Head of caudate nucleus (tissue), 42 donors: ENCODE measurements at places on chromosomes 4 and X.

DNA sequence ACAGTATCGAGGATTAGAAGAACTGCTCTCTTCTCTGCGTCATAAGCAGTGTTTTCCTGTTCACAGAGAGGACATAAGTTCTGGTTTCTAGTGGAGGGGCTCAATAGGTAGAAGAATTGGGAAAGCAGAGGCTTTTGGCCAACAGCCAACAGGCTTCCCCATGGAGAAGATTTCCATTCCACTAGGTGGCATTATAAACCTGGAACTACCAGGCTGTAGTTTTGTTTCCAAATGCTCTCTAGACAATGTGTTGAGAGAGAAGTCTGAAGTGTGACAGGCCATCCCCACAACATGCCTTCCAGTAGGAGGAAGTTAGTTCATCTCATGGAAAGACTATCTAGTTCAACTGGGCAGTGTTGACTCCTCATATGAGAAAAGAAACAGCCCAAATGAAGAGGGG is 63.8 kb upstream of the ANXA10 start:
- no peak for DNase-seq

GRCh38 chr4:169625886-169626285 is 5.5 kb downstream of the CLCN3 start:
- DNase-seq: no peak

DNA sequence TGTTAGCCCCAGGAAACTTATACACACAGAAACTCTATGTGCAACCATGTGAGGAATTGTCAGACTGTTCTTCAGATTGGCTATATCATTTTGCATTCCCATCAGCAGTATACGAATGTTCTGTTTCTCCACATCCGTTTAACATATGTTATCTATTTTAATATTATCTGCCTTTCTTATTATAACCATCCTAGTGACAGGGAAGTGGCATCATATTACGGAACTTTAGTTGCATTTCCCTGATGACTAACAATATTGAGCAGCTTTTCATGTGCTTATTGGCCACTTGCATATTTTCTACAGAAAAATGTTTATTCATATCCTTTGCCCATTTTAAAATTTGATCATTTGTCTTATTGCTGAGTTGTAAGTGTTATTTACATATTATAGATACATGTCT is 36.5 kb upstream of the IL15 start:
- DNase-seq: no peak

DNA sequence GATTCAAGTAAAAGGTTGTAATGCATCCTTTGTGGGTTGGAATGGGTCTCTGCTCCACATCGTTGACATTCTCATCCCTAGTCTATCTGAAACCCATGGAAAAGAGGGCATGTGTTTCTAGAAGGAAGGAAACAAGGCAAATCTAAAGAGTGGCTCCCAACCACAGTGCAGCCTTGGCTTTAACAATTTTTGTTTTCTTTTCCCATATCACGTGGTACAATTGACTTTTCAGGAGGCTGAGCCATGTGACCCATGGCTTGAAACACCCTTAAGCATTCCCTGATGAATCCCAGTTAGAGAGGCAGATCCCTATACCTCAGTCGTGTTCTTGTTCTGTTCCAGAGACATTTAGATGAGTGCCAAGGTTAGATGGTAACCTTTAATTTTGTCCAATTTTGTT is 12.8 kb downstream of the DCUN1D4 start:
- no peak for DNase-seq

DNA sequence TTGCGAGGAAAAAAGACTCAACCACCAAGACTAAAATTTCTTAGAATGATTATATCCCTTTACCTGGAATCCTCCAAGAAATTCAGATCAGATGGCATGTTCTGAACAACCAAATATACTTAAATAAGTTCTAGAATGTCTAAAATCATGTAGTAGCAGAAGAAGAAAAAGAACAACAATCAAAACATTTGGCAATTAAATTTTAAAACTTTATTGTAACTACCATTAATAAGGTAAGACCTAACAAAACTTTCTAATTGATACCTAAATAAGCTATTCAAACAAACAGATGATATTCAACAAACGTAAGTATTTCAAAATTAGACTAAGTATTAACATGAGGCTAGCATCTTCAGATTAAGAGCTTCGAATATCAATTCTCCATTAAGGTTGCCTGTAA is 4.3 kb downstream of the THOC2 start:
- DNase-seq: no peak

DNA sequence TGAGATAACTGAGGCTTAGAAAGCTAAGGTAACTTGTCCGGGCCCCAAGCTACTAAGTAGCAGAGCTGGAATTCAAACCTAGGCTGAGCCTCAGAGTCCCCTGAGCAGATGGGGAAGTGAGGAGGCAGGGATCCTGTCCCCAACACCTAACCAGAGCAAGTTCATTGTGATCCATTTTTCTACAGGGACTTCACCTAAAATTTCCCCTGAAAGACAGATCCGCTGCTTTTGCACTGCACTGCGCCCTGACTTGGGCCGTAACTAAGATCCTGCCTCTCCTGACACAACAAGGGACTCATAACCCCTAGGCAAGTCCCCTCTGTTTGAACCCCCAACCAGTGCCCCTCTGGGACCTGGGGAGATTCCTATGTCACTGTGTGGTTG is 25.6 kb upstream of the MTM1 start:
- no peak for DNase-seq

DNA sequence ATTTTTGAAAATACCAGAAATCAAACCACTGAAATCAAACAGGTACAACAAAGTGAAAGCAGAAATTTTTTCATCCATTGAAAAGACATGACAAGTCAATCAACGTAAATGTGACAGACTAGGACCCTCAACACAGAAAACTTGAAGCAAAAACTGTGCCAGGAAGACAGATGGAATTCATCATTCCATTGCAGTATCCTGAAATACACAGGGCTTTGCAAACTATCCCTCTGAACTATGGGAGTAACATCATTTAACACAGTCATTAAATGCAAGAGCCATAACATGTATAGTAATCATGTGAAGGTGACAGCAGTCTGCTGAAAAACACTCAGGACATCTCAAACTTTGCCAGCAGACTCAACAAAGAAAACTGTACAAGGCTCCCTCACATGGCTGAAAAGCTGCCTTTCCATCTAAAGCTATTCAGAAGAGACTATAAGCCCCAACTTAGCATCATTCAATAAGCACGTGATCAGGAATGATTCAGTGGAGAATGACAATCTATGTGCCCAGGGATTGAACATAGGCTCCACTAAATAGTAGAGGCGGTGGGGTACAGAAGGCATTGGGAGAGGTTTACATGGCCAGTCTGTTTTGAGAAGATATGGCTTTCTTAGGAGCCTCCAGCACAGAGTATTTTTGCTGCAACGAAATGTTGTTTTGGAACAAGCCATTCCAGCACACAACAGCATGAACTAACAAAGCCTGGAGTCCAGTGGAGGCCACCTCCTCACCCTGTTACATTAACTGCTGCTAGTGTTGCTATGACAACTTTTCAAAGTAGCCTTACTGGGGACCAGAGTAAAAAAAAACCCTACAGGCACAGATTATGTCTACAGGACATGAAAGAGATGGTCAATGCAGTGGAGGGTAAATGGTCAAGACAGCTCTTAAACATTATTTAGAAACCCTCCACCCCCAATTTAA is 274.5 kb upstream of the NOCT start:
- DNase-seq: no peak

- DNase-seq: no peak
These were observed 55.8 kb downstream of the PTTG2 start for GRCh38 chr4:38015886-38016515.

DNA sequence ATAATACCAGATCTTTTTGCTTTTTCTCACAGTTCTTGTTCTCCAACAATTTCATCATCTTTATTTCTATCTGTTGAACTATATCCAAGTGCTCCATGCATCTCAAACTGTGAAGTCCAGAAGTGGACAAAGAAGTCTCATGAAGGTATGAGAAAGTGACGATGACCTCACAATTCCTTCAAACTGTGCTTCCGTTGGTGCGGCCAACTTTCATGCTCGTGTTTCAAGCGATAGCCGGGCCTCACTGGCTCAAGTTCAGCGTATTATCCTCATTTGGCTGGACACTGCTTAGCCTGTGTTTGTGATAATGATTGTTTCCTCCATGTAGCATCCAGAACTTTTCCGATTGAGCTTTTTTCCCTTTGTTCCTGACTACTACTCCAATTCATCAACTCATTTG is 143.1 kb downstream of the PALLD start:
- no peak for DNase-seq

- no peak for DNase-seq
These were observed 8.3 kb downstream of the SHROOM3 start for GRCh38 chr4:76443376-76443775.

DNA sequence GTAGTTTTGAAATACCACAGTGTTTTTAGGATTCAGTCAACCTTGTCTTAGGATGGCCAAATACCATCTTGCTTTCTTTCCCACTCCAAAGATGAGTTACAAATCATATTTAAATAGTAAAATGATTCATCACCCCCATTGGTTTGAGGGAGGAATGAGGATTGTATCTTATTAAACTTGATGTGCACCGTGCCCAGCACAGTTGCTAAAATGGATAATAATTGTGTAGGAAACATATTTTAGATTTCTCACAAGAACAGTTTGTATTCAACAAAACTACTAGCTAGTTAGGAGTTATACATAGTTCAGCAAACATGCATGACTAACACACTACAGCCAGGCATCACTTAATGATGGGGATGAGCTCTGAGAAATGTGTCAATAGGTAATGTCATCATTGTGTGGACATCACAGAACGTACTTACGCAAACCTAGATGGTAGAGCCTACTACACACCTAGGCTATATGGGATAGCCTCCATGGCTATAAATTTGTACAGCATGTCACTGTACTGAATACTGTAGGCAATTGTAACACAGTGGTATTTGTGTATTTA is 245.4 kb downstream of the FBXW7 start:
- DNase-seq: no peak

DNA sequence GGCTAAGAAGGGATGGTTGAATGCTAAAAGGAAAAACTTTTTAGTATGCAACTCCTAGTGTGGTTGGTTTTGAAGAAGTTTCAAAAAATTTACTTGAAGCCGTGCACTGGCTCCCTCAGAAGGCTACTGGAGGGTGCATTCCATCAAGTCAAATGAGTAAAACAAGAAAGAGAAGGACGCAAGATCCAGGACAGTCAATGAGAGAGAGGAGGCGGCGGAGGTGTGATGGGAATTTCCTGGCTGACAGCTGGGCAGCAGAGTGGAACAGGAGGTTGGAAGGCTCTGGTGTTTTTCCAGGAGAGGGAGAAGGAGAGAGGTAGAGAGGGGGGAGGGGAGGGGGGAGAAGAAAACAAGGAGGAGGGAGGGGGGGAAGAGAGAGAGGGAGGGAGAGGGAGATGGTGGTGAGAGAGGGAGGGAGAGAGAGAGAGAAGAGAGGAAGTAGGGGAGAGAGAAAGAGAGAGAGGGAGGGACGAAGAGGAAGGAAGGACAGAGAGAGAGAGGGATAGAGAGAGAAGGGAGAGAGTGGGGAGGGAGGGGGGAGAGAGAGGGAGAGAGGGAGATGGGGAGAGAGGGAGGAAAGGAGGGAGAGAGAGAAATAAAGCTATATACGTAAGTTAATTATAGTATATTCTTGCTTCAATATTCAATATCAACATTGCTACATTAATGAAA is 126.4 kb downstream of the SH3KBP1 start:
- DNase-seq: no peak

GRCh38 chr4:11376571-11376970 is 52.1 kb downstream of the HS3ST1 start:
- no peak for DNase-seq

- DNase-seq: no peak
These were observed 27.3 kb downstream of the ACSL1 start for GRCh38 chr4:184798504-184798903.

DNA sequence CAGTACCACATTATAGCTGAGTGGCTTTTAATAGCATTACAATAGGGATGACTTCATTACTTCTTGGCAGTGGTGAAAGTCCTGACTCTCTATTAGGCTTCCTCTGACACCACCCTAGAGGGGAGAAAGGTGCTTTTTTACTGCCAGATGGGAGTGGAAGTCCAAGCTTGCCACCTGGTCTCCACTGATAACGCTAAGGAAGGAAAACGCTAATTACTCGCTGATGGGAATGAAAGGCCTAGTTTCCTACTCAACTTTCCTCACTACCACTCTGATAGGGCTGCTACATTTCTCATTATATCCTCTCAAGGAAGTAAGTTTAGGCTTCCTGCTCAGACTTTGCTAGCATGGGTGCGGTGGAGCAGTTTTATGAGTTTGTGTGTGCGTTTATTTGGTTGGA is 62.3 kb upstream of the PAGE3 start:
- DNase-seq: no peak

DNA sequence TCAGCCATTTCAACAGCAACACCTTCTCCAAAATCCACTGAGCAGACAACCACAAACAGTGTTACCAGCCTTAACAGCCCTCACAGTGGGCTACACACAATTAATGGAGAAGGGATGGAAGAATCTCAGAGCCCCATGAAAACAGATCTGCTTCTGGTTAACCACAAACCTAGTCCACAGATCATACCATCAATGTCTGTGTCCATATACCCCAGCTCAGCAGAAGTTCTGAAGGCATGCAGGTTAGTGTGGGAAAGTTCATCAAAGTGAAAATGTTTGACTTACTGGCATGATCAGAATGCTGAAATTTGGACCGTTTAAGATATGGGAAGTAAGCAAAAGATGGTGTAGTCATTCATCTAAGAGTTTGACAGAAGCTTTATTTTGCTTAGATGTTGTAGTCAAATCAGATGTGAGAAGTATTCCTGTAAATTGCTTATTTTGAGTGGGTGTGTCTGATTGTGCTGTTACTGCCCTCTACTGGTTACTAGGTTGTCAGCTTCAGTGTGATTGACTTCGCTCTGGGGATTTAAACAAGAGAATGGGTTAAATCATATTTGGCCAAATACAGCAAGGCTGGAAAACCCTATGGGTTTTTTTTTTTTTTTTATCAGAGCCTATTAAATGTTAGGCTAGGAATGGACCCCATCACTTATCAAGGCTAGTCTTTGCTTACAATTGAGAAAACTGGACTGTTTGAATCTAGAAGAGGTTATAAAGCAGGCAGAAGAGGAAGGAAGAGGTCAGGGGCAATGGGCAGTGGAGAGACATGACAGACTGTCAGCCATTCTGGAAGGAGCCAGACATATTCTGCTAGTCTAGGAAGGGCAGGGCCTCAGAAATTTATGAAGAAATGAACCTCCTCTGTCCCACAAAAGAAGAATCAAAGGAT is 130.3 kb downstream of the DIPK2B start:
- DNase-seq: no peak

DNA sequence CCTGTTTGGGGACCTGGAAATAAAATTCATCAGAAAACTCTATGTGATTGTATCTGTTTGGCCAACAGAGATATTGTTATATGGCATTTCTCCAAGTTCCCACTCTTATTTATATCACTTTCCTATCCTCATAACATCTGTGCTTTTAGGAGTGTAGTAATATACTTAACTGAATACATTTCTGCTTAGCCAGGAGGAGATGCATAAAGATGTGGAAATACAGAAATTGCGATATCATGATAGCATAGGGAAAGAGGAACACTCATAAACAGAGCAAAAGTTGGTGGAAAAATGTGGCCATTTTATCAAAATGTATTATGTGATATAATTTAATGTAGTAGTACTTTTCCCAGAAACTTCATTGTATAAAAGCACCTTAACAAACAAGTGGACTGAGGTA is 46.1 kb upstream of the TSPAN7 start:
- DNase-seq: no peak

GRCh38 chr4:6689506-6689960 is 4.1 kb upstream of the S100P start:
- DNase-seq: no peak

GRCh38 chr4:186536285-186536684 is 19.1 kb downstream of the MTNR1A start:
- DNase-seq: no peak
